ENCODE measurements at places on chromosomes 2 and 18.

GRCh38 chr2:96344011-96344410, 8.4 kb downstream of the NCAPH start:
- no peak for DNase-seq

GRCh38 chr2:188235364-188235763, 56.3 kb upstream of the GULP1 start:
- DNase-seq = no peak

DNA sequence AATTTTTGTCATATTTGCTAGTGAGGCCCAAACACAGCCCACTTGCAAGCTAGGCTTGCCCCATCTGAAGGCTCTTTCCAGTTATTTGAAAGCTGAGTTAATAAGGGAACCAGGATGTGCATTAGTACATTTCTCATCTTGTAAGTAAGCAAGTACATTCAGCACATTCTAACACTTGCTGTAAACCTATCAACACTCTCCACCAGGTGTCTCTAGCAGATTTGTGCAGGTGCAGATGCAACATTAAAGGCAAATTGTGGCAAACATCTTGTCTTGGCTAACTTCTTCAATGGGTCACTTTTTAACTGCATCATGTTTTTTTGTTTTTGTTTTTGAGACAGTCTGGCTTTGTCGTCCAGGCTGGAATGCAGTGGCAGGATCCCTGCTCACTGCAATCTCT, 25.3 kb upstream of the MFSD6 start:
- DNase-seq = no peak

GRCh38 chr18:25284281-25284680, 67.7 kb downstream of the ZNF521 start:
- no peak for DNase-seq

GRCh38 chr18:76056471-76057110, 438.5 kb downstream of the ZNF516 start:
- no peak for DNase-seq

DNA sequence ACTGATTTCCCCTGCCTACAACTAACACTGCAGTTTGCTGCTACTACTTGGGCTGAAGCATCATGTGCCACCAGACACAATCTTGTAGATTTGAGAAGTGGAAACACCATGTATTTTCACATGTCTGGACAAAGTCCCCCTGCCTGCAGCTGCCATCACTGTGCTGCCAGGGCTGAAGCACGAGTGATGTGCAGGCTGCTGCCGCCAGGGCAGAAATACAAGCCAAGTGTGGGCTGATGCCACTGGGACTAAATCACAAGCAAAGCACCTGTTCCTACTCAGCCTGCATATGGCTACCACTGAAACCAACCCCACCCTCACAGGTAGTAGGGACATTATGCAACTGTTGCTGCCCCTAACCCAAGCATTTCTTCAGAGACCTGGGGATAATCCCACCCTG, 179.5 kb upstream of the SLC35G4 start:
- no peak for DNase-seq

DNA sequence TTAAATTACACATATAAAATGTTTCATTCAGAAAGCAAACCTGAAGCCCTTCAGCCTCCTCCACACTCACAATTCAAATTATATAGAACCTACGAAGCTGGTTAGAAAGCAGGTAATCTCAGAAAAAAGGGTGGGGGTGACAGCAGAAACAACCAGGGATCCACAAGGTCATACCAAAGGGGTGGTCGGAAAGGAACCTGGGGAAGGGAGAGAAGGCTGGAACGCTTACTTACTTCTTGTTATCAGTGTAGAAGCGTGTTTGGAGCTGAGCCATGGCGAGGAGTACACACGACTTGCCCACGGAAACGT, 316 bp downstream of the WDR12 start:
- no peak for DNase-seq

- DNase-seq = no peak
These were observed 191.9 kb upstream of the CHAC2 start for GRCh38 chr2:53575721-53576124.

- DNase-seq = no peak
These were observed 31.3 kb downstream of the TRAK2 start for GRCh38 chr2:201419986-201420385.

- DNase-seq = no peak
These were observed 85.6 kb downstream of the MOGAT1 start for GRCh38 chr2:222756951-222757650.

DNA sequence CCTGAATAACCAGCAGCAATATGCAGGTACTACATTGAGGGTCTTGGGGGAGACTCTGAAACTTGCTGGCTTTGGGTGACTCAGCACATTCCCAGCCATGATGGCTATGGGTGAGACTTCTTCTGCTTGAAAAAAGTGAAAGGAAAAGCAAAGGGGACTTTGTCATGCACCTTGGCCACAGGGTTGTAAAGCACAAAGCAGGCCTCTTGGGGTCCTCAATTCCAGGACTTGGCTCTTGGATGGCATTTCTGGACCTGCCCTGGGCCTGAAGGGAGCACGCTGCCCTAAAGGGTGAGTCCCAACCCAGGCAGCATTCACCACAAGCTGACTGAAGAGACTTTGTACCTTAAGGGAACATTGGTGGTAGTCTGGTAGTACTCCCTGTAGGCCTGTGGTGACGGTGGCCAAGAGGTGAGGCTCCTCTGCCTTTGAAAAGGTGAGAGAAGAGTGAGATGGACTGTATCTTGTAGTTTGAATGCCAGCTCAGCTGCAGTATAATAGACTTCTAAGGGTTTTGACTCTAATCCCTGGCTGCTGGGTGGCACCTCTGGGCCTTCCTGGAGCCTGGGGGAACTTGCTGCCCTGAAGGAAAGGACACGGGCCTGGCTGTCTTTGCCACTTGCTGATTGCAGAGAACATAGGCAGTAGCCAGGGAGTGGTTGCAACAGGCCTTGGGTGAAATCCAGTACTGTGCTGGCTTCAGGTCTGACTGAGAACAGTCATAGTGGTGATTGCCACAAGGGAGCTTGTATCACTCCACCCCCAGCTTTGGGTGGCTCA, 36.5 kb upstream of the CYTIP start:
- DNase-seq = peak; percentile 92

GRCh38 chr18:22841840-22842239, 91.3 kb upstream of the RBBP8 start:
- no peak for DNase-seq

DNA sequence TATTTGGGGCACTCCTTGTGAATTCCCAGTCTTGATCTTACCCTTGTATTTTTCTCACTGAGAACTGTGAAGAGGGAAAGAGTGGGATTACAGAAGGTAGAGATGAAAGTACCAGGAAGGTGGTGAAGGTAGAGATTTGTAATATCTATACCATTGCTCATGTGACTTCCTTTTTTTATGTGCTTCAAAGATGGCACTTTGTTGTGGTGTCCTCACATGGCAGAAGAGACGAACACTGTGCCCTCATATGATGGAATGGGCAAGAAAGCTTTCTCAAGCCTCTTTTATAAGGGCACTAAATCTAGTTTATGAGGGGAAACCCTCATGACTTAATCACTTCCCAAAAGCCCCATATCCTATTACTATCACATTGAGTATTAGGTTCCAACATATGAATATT, 28.9 kb upstream of the PPM1B start:
- DNase-seq = no peak

- DNase-seq = no peak
These were observed 218.8 kb downstream of the CYP26B1 start for GRCh38 chr2:71928734-71929481.

- no peak for DNase-seq
These were observed 14.4 kb upstream of the ZFP36L2 start for GRCh38 chr2:43240766-43241150.

DNA sequence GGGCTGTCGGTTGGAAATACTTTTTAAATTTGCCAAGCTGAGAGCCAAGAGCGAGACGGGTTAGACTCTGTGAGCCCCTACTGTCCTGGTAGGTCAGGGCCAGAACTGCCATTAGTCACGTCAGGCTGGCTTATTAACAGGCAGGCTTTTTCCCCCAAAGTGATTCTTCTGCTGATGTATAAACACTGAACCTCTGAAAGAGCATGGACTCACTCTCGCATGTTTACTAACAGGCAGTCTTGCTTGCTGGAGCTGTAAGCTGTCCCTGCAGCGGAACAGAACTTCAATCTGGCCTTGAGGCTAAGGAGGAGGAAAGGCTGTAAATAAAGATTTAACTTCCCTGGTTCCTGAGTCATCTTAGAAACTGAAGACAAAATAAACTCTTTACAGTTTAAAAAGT, 288.4 kb downstream of the PIEZO2 start:
- no peak for DNase-seq

DNA sequence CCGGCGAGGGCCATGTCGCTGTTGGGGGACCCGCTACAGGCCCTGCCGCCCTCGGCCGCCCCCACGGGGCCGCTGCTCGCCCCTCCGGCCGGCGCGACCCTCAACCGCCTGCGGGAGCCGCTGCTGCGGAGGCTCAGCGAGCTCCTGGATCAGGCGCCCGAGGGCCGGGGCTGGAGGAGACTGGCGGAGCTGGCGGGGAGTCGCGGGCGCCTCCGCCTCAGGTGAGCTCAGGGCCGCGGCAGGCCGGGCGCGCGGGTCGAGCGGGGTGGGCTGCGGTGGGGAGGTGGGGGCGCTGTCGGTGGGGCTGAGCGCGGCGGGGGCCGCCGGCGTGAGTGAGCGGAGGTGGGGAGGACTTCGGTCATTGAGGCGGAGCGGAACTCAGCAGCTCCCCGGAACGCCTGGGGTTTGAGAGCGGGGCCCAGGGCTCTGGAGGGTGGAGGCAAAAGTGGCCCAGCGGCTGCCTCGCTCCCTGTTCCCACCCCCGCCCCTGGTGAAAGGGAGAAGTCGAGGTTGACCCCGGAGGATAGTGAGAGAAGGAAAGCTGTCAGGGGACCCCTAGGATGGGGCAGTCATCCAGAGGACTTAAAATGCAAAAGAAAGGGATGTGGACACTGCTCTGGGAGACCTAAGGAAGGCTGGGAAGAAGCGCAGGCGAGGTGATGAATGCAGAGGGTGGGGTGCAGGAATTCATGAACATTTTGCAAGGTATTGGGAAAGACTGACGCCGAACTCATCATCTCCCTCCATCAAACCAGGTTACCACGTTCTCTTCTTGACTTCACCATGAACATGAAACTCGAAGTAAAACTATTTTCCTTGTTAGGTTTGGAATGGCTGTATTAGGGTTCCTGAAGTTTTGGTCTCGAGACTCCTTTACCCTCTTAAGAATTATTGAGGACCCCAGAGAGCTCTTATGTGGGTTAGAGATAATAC, 633 bp downstream of the MALT1 start:
- DNase-seq = peak; percentile 63
